ENCODE measurements at places on chromosomes 6 and 20. TPM values are rescaled to one million over a fixed set of nuclear protein-coding genes. Genes with fewer than 3 reads are reported as not detected.

Gene ULBP3
- total RNA-seq, result 2.4 TPM

Gene SCRT2
- not detected for total RNA-seq

Gene GTSF1L
- not detected for total RNA-seq

DNA sequence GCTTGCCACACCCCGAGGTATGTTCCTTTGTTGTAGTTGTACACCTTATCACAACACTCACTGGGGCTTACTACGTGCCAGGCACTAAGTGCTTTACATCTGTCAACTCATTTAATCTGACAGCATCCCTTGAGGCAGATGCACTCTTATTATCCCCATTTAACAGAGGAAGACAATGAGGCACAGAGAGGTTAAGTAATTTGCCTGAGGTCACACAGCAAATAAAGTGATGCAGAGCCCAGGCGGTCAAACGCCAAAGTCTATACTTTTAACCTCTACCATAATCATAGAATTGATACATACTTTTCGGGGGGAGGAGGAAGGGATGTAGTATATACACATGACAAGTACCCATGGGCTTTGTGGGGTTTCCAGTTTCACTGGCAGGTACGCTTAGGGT lies 37.7 kb downstream of the MDFI start:
- no peak for DNase-seq
- no peaks in the 10 kb centered on the region for H3K36me3 ChIP-seq
- no peaks in the 10 kb centered on the region for H3K27me3 ChIP-seq
- no peak overlapping the region for H3K27ac ChIP-seq
- H3K4me1 ChIP-seq, result no peaks in the 10 kb centered on the region
- no peak overlapping the region for H3K4me3 ChIP-seq

GRCh38 chr6:6417475-6417874 lies 97.0 kb upstream of the F13A1 start:
- no peak overlapping the region for H3K4me3 ChIP-seq
- no peaks in the 10 kb centered on the region for H3K27me3 ChIP-seq

All from lower lobe of right lung (tissue), 2 donors.